ENCODE measurements at places on chromosomes 3 and 15. TPM values are rescaled to one million over a fixed set of nuclear protein-coding genes. Genes with fewer than 3 reads are reported as not detected.

The GPR15 gene
- 10.5 TPM for total RNA-seq

The SERINC4 gene
- total RNA-seq, result 0.28 TPM

The NDN gene
- 4.8 TPM for total RNA-seq

The PIERCE2 gene
- not detected for total RNA-seq

The ARPP21 gene
- total RNA-seq, result not detected

The IL17RE gene
- 0.78 TPM for total RNA-seq

- peaks cover 35% of the 10 kb centered on the region for H3K36me3 ChIP-seq
- peaks cover 44% of the 10 kb centered on the region for H3K4me1 ChIP-seq
- H3K27ac ChIP-seq, result no peak overlapping the region
- H3K4me3 ChIP-seq, result no peak overlapping the region
- DNase-seq, result no peak
These were observed 45.2 kb downstream of the CDCP1 start for GRCh38 chr3:45100981-45101407.

GRCh38 chr15:67085237-67085817, 19.9 kb downstream of the SMAD3 start:
- H3K27me3 ChIP-seq, result no peaks in the 10 kb centered on the region
- peaks cover 94% of the 10 kb centered on the region for H3K4me1 ChIP-seq
- peak; percentile 51 for DNase-seq

DNA sequence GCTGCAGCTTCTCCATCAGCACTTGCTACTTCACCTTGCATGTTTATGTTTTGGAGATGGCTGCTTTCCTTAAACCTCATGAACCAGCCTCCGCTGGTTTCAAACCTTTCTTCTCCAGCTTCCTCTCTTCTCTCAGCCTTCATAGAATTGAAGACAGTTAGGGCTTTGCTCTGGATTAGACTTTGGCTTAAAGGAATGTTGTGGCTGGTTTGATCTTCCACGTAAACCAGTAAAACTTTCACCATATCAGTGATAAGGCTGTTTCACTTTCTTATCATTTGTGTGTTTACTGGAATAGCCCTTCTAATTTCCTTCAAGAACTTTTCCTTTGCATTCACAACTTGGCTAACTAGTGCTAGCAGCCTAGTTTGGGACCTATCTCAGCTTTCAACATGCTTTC, 11.7 kb upstream of the GNAT1 start:
- H3K27ac ChIP-seq, result no peak overlapping the region
- no peaks in the 10 kb centered on the region for H3K36me3 ChIP-seq
- no peak overlapping the region for H3K4me3 ChIP-seq

- H3K36me3 ChIP-seq, result no peaks in the 10 kb centered on the region
- no peak for DNase-seq
- H3K4me1 ChIP-seq, result no peaks in the 10 kb centered on the region
These were observed 221.2 kb downstream of the NLGN1 start for GRCh38 chr3:173618703-173619102.

DNA sequence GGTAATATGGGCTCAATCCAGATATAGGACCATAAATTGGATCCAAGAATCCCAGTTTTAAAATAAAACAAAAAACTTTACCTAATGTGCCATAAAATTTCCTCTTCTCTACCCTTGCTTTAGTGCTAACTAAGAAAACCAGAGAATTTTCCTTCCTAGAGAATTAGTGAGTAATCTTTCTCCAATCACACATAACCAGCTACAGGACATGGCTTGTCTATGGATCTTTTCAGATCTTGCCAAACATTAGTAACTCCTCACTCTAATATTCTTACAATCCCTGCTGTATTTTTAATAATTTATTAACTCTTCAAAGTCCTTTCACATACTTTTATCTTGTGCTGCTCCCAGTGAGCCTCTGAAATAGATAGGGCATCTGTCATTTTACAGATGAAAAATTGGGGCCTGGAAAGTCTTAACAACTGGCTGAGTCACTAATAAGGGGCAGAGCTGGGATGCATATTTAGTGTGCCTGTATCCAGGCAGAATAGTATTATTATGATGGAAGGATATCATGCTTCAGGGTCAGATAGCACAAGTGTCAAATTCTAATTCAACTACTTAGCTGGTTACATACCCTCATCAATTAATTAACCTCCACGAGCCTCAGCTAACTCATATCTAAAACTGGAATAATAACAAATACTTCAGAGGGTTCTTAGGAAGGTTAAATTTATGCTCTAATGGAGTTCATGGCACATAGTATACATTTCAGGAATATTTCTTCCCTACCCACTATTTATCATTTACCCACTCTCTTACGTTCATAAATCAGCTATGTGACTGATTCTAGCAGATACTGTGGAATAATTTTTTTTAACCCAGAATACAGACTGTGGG, 5.6 kb downstream of the ZBED2 start:
- H3K4me1 ChIP-seq, result peaks cover 51% of the 10 kb centered on the region
- no peak for DNase-seq
- peak overlapping the region; percentile 65 for H3K27ac ChIP-seq
- H3K36me3 ChIP-seq, result peaks cover 93% of the 10 kb centered on the region

DNA sequence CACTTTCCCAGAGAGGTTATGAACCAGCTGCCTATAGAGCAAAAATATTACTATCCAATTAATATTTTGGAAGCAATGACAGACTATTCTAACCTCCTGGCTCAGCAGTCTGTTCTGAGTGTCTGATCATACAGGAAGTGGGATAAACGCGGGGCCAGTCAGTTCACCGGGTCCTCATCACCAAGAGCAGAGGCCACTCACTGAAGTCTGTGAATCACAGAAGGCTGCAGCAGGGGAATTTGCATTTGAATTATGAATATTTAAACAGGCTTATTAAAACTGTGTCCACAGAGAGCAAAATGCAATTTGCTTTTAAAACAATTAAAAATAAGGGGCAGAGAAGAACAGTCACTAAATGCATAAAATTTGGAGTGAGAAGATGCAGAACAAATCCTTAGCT, 305.2 kb downstream of the MCTP2 start:
- H3K27me3 ChIP-seq, result peaks cover 10% of the 10 kb centered on the region
- no peak for DNase-seq
- no peak overlapping the region for H3K27ac ChIP-seq
- no peaks in the 10 kb centered on the region for H3K36me3 ChIP-seq
- H3K4me3 ChIP-seq, result no peak overlapping the region

GRCh38 chr15:76994001-76994400, 925 bp upstream of the PSTPIP1 start:
- peaks cover 29% of the 10 kb centered on the region for H3K36me3 ChIP-seq
- DNase-seq, result no peak
- H3K27ac ChIP-seq, result peak overlapping the region; percentile 90
- peak overlapping the region; percentile 92 for H3K4me3 ChIP-seq
- H3K4me1 ChIP-seq, result peaks cover 62% of the 10 kb centered on the region

- no peak overlapping the region for H3K27ac ChIP-seq
- DNase-seq, result no peak
- H3K4me1 ChIP-seq, result no peaks in the 10 kb centered on the region
- no peak overlapping the region for H3K4me3 ChIP-seq
- no peaks in the 10 kb centered on the region for H3K36me3 ChIP-seq
These were observed 54.8 kb downstream of the NMD3 start for GRCh38 chr3:161275919-161276318.

DNA sequence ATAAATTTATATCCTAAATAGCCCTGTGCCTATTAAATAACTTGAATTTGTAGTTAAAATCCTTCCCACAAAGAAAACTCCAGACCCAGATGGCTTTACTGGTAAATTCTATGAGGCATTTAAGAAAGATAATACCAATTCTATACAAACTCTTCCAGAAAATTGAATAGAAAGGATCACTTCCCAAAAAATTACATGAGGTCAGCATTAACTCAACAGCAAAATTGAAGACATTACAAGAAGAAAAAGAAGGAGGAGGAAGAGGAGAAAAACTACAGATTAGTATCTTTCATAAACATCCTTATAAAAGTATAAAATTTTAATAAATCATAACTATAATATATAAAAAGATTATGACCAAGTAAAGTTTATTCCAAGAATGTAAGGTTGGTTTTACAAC, 29.4 kb upstream of the SLC6A11 start:
- H3K27ac ChIP-seq, result no peak overlapping the region
- no peak overlapping the region for H3K4me3 ChIP-seq
- H3K36me3 ChIP-seq, result no peaks in the 10 kb centered on the region

DNA sequence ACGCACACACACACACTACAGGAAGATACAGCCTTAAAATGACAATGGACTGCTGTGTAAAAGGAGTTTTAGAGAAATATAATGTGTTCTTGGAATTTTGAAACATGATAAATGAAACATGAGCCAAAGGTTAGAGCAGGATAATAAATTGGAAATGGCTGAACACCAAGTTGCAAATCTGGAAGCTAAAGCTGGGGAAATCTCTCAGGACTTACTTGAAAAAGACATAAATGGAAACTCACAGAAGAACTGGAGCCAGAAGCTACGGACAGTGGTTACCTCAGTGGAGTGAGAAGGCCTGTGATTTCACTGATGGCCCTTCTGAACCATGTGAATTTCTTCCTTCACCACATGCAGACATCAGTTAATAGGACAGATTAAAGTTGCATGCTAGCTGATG, 37.3 kb upstream of the ATP10A start:
- no peak overlapping the region for H3K27ac ChIP-seq
- H3K27me3 ChIP-seq, result no peaks in the 10 kb centered on the region

GRCh38 chr3:172666181-172666872, 44.5 kb downstream of the NCEH1 start:
- peaks cover 20% of the 10 kb centered on the region for H3K27me3 ChIP-seq
- H3K4me1 ChIP-seq, result peaks cover 6% of the 10 kb centered on the region
- no peaks in the 10 kb centered on the region for H3K36me3 ChIP-seq
- H3K27ac ChIP-seq, result no peak overlapping the region
- DNase-seq, result no peak

GRCh38 chr3:108159865-108160264, 62.4 kb downstream of the IFT57 start:
- peaks cover 5% of the 10 kb centered on the region for H3K36me3 ChIP-seq
- no peak for DNase-seq
- H3K4me3 ChIP-seq, result no peak overlapping the region
- H3K4me1 ChIP-seq, result peaks cover 8% of the 10 kb centered on the region
- H3K27ac ChIP-seq, result no peak overlapping the region

- H3K36me3 ChIP-seq, result no peaks in the 10 kb centered on the region
- DNase-seq, result no peak
- H3K27ac ChIP-seq, result no peak overlapping the region
- H3K4me3 ChIP-seq, result no peak overlapping the region
These were observed 207.2 kb upstream of the GBE1 start for GRCh38 chr3:81968658-81969057.

DNA sequence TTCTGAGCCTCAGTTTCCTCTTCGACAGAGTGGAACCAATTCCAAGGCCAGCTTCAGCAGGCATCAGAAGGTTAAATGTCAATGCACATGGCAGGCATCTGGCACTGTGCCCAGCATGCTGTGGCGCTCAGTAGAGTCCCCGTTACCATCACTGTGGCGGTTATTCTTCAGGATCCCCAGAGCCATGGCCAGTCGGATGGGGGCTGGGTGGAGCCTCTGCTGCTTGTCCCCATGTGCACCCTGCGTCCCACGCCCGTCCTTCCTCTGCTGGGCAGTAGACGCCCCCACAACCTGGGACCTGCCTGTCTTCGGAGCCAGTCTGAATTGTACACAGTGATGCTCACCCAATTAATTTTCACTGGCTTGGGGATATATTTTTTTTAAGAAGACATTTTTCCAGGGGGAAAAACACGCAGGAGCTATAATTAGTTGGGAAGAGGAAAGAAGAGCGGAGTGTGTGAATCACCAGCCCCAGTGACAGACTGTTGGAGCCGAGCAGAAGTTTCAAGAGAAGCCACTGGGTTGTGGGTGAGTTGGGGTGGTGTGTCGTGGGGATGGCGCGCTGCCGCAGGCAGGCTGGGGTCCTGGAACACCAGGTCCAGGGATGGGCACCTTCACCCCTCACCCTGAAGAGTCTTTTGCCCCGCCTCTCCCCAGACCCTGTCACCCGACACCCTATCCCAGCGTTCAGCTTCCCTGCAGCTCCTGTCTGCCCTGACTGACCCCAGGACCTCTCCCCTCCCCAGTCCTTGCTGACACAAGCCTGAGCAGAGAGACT, 26.8 kb upstream of the RPL29 start:
- no peaks in the 10 kb centered on the region for H3K36me3 ChIP-seq
- no peak overlapping the region for H3K27ac ChIP-seq
- H3K27me3 ChIP-seq, result peaks cover 3% of the 10 kb centered on the region
- no peaks in the 10 kb centered on the region for H3K4me1 ChIP-seq
- no peak overlapping the region for H3K4me3 ChIP-seq
